ENCODE measurements at places on chromosomes 12 and 14. TPM values are rescaled to one million over a fixed set of nuclear protein-coding genes. Genes with fewer than 3 reads are reported as not detected.

DNA sequence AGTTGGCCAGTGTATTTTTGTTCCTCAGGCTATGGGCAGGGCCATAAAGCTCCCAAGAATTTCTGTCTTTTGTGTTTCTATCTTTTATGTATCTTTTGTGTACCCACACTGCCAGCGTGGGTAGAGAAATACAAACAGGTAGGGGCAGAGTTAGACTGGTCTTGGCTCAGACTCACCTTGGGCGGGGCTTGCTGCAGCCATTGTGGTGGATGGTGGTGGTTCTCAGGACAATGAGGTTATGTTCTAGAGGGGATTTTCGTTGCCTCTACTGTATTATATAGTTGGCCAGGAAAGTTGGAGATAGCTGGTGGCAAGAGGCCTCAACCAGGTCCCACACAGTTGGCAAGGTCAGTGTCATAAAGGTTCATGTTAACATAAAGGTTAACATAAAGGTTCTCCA lies 977.5 kb upstream of the LRFN5 start:
- no peak for DNase-seq

GRCh38 chr14:105938055-105938863 lies 411.9 kb downstream of the TMEM121 start:
- no peak for DNase-seq

GRCh38 chr12:118866346-118866745 lies 115.0 kb upstream of the SRRM4 start:
- no peak for DNase-seq

DNA sequence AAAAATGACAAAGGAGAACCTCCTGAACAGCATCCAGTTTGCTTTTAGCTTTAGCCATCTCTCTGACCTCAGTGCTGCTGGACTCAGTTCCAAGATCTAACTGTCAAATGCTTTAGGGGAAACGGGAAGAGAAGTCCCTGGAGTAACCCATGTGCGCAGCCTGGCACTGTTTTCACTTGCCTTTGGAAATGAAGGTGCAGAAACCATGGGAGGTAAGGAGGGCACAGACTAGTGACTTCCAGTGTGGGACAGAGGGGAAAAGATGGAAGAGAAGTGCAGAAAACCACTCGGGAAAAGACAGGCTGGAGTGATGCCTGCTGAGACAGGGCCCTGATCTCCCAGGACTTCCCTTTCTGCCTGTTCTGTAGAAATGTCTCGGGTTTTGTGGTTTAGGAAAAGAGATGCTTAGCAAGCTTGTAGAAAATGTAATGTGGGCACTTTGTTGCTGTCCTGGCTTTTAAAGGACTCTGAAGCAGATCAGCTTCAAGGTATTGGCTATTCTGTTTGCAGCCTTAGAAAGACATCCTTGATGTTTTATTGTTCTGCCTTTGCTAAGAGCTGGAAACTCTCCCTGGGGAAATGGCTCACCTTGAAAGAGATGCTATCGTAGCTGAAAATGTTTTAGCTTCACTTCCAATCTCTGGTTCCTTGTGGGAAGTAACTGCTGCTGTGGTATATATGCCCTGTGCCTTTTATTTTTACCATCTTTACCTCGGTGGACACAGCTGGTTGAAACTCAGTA lies 124.6 kb upstream of the HIF1A start:
- no peak for DNase-seq

GRCh38 chr14:85602345-85602744 lies 72.4 kb downstream of the FLRT2 start:
- DNase-seq = no peak

ERO1A gene
- total RNA-seq = 91.7 TPM

GRCh38 chr14:90785876-90786450 lies 30.3 kb downstream of the TTC7B start:
- no peak for DNase-seq

FERMT2 gene
- total RNA-seq = 62.2 TPM

GRCh38 chr12:46459861-46460545 lies 87.4 kb upstream of the SLC38A2 start:
- DNase-seq = no peak

DNA sequence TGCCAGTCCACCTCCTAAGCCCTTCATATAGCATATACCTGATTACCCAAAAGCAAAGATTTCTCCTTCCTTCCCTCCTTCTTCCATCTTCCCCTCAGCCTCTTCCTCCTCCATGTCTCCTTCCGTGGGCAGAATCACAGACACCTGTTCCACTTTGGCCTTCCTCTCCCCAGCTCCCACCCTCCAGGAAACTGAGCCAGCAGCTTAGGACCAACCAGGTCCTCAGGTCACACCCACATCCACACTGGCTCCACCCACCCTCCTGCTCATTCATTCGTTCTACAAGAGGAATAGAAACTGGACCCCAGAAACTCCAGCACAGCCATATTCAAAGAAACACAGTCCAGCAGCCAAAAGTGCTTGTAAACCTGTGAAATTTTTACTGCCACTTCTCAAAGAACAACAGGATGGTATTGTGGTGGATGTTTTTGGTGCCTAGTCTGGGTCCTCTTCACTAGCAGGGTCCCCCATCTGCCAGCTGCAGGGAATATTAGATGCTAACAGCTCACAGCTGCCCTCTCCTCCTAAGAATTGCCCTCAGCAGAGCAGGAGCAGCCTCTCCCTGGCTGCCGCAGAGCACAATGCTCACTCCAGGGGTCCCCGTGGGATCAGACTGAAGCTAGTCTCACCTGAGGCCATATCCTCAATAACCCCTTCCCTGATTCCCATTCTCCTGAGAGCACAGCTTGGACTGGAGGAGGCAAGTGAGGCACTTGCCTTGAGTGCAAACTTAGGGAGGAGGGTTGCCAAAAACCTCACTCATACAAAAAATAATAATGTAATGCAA lies 18.4 kb downstream of the CMKLR1 start:
- no peak for DNase-seq

DNA sequence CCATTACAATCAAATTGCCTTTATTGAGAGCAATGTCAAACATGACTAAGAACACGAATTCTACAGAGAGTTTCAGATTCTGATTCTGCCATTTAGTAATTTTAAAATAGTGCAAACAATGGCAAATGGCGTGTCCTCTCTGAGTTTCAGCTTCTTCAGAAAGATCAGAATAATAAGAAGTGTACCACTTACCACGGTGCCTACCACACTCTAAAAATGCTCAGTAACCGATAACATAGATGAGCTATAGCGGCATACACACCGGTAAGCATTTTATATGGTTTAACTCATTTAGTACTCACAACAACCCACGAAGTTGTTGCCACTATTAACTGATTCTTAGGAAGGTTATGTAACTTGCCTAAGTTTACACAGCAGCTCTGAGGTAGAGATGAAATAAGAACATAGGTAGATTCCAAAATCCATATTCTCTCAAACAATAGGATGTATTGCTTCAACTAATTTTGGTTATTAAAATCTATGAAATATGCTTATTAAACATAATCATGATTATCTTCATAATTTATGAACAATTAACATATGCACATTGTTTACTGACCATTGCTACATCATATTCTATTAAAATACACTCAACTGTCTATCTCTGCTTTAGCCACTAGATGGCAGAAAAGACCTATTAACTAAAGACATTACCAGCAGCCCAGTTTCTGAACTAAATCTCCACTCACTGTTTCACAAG lies 38.3 kb downstream of the SLC6A15 start:
- peak; percentile 65 for DNase-seq

- DNase-seq = no peak
Observed at GRCh38 chr12:126219139-126219538, 1153.9 kb downstream of the AACS start.

Data from NCI-H460 (cell line).